CD4-positive, CD25-positive, alpha-beta regulatory T cell (primary cell): ENCODE measurements at places on chromosomes 11 and 22.

DNA sequence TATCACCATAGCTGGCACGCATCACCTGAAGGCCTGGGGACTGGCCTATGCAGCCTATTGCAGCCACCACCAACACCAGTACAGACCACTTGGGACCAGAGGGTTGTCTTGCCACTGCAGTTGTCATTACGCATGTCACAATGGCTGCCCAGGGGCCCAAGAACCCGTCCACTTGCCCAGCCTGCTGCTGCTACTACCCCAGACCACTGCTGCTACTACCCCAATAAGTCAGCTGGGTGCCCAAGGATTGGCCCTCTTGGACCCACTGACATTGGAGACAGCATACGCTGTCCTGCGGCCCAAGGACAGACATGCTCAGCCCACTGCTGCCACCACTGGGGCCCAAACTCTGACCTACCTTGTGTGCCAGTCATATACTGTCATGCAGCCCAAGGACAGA, 102.7 kb upstream of the OR9Q1 start:
- no peak for DNase-seq

GRCh38 chr22:20904008-20904979, 12.9 kb upstream of the CRKL start:
- DNase-seq, result no peak

DNA sequence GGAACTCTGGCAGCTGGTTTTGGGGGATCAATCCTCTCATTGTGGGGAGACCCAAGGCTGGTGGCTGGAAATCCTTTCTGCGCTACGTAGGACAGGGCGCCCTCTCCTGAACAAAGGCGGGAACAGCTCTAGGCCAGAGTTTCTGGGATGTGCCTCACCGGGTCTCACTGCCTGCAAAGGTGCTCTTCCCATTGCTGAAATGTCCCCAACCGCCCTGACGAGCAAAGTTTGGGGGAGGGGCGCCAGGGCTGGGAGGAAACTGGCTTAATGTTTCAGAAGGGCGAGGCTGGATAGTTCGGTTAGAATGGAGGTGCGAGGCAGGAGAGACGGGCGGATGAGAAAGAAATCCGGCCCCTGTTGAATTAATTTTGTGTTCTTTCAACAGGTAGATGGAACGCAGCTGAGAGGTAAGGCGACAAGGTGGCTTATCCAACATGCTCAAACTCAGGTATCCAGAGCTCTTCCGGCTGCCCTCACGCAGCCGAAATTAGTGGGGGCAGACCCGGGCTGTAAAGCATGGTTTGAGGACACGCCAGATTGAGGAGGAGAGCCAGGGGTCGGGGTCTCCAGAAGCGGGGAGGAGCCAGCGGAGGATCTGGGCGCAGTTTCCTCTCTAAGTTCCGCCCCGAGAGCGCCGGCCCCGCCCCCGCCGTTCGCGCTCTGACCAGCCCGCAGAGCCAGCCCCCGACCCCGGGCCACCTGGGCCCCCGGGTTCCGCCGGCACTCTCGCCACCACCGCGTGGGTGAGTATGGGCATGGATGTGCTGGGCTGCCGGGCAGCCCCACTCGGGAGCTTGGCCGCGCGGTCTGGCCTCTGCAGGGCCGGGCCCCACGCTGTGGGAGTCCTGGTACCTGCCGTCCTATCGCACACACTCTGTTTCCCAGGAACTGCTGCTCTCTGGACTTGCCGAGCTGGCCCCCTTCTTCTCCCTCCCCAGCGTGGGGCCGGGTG, at the start of gene PGAP2:
Gene PGAP2 (plus strand): TSS at position 652 of the 952 bp plus-strand sequence. CDS start 2,700 bp downstream, outside the sequence.
- peak; percentile 50 for DNase-seq

DNA sequence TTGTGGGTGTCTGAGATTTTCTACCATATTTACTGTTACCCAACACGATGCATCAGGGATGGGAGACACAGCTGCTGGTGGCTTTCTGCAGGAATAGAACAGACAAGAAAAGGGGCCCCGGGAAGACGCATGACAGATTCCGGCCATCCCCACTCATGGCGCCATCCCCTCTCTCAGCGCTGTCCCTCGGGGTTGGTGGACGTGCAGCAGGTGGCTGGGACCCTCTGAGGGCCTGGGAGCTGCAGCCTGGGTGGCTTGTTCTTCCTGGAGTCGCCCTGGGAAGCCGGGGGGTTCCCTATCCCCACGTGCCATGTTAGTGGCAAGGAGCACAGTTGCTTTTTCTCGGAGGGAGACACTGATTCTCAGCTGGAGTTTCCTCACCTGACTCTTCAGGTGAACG, 1123.3 kb downstream of the BRD1 start:
- DNase-seq, result no peak

DNA sequence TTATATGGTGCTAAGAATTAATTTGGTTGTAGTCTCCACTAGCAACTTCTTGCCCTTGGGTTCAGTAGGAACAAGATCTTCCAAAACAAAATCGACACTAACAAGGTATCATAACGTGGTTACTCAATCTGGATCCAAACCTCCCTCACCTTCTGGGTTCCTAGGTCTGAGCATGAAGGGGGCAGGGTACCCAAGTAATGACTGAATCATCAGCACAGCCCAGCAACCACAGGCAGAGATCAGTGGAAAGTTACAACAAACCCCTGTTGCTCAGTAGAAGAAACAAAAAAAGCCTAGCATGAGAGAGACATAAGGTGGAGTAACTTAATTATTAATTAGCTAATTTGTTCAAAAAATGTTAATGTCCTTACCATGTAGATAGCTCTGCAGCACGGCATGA, 221.4 kb downstream of the BLID start:
- DNase-seq, result no peak

DNA sequence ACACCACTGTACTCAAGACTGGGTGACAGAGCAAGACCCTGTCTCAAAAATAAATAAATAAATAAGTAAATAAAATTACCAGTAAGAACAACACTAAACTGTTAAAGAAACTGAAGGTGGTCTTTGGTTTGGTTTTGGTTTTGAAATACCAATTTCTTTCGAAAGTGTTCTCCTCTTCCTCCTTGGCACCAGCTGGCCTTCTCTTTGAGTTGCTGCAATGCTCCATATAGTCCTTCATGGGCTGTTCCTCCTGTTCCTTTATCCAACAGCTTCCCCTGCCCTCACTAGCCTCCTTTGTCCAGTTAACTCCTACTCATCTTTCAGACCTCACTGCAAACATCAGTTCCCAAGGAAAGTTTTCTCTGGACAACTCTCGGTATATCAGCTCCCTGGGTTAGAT, 5.0 kb upstream of the UVRAG start:
- no peak for DNase-seq

- DNase-seq, result no peak
These were observed 34.7 kb downstream of the CERK start for GRCh38 chr22:46703171-46703995.

DNA sequence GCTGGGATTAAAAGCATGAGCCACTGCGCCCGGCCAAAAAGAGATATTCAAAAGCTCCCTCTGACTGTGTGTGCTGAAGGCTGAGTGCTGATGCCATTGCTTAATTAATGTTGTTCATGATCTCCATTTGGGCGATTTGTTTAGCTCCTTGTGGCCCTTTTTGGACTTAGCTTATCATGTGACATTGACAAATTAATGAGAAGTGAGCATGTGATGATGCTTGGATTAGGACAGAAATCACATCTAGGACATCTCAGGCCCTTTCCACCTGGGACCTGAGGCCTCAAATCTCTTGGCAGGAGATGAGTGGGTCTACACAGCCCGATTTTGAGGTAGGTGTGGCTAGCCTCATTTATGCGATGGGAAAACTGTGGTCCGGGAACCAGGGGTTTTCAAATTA, 10.4 kb downstream of the EHF start:
- no peak for DNase-seq
